Activated CD4-positive, alpha-beta T cell treated with anti-CD3 and anti-CD28 coated beads for 24 hours (primary cell): ENCODE measurements at places on chromosomes 4 and X.

DNA sequence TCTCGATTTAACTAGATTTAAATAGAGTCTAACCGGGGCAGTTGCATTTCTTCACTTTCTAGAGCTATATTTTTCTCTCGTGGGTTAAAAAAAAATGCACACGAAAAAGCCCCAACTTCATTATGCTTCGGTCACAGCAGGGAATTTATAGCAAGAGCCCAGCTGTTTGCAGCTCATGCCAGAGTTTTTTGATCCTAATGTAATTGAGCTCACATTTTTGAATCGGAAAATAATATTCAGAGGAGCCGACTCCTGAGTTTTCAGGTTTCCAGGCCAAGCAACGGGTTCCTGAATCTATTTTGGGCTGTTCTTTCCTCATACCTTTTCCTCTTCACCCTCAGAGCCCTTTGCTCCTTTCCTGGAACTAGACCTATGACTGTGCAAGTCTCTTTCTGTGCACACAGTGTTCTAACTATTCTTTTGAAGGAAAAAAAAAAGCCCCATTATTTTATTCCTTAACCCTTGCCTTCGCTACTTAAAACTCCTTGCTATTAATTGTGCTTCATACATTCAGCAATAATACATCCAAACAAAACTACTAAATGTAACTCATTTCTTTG is 27.5 kb upstream of the ESX1 start:
- DNase-seq: no peak

DNA sequence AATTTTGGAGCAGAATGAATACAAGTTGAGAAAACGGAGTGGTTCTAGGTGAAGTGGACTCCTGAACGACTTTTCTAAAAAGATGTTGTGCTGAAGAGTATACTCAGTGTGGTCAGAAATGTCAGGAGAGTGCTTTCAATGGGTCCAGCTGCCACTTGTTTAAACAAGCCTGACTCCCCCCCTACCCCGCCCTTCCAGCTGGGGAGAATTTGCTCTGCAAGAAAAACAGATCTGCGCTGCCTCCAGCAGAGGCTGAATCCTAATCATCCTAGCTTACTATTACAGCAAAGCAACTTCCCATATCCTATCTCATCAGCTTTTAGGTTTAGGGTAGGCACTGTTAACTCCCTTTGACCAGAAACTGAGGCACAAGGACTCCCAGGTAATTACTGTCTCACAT is 1.9 kb downstream of the MAP3K15 start:
- no peak for DNase-seq

DNA sequence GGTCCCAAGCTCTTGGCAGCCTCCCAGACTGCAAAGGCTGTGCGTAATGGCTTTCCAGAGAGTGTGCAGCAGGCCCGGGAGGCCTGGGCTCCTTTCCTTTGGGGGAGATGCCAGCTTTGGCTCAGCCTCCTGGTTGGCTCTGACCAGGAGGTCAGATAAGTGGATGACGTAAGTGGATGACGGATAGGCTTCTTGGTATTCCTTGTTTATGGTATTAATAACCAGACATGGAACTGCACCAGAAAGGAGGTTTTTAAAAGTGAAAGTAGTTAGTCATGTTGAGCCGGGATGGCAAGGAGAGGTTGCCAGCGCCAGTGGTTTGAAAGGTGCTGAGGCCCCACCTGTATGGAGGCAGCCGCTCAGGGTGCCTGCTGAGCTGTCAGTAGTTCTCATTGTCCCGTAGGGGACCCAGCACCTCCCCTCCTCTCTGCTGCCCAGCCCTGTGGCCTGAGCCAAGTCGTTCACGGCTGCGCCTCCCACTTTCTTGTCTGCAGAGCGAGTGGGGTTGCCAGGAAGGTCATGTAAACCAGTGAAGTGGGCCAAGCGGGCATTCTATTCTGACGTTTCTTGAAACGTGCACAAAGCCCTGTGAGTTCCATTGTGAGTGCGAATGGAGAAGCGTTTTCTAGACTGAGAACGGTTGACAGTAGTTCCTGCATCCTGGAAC is 28.7 kb upstream of the STOX2 start:
- no peak for DNase-seq

DNA sequence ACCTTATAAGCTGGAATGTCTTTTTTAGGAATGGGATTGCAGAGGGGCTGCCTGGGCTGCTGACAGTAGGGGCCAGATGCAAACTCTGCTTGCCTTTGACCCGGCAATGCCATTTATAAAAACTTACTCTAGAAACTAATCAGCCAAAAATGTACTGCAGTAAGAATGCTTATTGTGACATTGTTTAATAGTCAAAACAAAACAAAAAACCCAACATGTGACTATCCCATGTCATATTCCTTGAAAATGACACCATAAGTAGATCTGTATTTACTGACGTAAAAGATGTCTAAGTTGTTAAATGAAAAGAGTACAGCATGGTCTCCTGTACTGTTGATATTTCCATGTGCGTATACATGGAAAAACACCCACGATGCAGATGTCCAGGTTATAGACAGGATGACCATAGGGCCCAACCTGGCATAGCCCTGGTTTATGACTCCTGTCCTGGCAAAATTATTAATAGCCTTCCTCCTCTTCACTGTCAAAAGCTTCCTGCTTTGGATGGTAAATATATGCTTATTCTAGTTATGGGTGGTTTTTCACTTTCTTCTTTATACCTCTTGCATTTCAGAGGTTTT is 138.9 kb downstream of the PTTG2 start:
- DNase-seq: no peak

DNA sequence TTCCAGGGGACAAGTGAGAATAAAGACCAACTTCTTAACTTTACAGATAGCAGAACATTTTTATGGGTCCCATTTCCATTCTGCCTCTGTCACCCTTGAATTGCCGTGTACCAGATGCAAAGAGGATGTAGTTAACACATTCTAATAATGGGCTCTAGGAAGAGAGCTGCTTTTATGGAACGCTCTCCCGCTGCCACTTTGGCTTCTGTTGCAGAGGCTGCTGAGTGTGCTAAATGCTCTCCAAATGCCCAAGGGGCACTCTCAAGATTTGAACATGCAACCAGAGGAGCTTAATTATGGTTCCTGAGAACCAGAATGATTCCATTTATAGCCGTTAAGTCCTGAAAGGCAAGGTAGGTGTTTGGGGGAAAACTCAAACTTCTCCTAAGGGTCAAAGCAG is 28.1 kb upstream of the GPC3 start:
- DNase-seq: no peak

- DNase-seq: no peak
Measured at GRCh38 chr4:99947608-99948007, 1.2 kb upstream of the DNAJB14 start.

- DNase-seq: no peak
Measured at GRCh38 chrX:16601885-16602284, 48.1 kb upstream of the S100G start.

DNA sequence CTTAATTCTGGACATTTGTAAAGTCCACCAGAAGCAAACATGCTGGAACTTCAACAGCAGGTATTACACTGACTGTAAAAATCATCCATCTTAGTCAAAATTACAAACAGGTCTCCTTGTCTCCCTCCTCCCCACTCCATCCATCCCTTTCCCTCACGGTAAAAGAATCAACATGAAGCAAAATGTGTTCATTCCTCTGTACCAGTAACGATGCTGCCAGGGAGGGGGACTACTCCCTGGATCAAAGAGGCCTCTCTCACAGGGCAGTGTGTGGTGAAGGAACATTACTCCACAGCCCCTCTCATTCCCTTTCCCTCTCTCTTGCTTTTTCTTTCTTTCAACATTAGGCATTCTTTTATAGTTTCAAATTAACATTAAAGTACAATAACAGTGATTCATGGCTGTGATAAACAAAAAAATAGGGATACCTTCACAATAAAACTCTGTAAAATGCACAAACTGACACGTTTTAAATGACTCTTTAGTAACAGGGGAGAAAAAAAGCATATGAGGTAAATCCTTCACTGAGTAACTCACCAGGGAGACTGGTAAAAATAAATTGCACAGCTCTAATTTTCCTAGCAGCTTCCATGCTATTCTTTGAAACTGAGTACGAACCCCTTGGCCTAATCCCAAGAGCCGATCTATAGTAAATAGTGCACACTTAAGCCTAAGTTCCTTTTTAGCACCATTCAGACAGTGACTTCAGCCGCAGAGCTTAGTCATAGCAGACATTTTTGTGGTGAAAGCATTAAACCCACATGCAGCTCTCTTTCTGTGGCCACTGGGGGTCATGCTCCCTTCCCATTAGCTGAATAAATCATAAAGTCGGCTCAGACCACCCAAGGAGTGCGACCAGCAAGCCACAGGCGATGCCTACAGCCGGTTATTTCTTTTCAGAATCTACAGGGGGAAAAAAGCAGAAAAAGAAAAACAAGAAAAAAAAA is 215.6 kb upstream of the GYPA start:
- no peak for DNase-seq

GRCh38 chr4:17876943-17877342 is 66.2 kb downstream of the NCAPG start:
- DNase-seq: no peak

- DNase-seq: no peak
Measured at GRCh38 chr4:8439168-8439567, 1.4 kb downstream of the ACOX3 start.

- DNase-seq: no peak
Measured at GRCh38 chrX:15298780-15299179, 16.7 kb downstream of the ASB11 start.

GRCh38 chr4:107213880-107214279 is 177.8 kb upstream of the DKK2 start:
- DNase-seq: no peak

DNA sequence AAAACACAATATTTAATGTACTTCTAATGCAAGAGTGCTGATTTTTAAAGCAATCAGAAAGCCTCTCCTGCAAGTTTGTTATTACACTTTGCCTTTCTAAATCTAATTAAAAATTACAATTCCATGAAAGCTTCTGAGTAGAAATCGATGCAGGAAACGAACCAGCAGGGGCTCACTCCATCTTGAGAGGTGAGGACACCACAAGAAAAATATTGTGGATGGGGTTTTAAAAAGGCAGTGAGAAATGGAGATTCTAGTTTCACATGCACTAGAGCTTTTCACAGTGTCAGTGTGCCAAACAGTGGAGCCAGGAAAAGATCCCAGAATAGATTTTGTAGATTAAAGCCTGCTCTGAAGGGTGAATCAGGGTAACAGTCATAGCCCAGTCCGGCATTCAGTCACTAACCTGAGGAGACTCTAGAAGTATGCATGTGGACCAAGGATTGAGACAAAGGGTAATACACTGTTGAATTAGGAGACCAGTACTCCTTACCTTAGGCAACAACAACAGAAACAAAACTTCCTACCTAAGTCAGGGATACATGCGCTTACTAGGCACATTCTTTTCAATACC is 362.3 kb downstream of the NAF1 start:
- no peak for DNase-seq

- no peak for DNase-seq
Measured at GRCh38 chrX:118756101-118756500, 28.7 kb downstream of the IL13RA1 start.

DNA sequence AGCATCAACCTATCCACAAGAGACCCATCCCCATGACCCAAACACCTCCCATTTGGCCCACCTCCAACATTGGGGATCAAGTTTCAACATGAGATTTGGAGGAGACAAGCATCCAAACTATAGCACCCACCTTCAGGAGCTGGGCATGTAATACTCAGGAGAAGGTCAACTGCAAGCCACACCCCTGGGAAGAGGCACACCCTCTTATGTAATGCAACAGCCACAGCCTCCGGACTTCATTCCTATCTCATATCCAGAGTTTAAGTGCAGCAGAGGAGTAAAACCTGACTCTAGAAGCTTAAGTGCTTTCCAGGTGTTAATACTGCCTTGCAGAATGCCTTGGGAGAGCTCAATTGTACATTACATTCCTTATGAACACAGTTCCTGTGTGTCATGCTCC is 197.4 kb downstream of the PTTG2 start:
- DNase-seq: no peak

DNA sequence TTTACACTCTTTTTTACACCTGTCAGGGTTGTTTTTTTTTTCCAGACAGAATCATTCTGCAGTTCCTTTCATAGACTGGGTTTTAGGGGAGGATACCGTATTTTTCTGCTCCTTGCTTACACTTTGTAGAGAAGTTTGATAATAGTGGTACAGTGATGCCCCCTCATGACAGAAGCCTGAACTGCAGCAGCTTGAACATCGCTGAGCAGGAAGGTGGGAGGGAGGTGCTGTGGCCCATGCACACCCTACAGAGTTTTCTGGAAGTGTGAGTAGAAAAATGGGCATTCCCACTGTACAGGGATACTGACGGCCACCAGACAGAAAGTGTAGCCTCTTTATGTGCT is 54.5 kb downstream of the RAB40A start:
- peak; percentile 60 for DNase-seq

- DNase-seq: no peak
Measured at GRCh38 chr4:37054531-37055077, 189.9 kb upstream of the NWD2 start.
